T-helper 17 cell (primary cell): ENCODE measurements at places on chromosomes 13 and 19. TPM values are rescaled to one million over a fixed set of nuclear protein-coding genes. Genes with fewer than 3 reads are reported as not detected.

Gene PEG3
- not detected for total RNA-seq

DNA sequence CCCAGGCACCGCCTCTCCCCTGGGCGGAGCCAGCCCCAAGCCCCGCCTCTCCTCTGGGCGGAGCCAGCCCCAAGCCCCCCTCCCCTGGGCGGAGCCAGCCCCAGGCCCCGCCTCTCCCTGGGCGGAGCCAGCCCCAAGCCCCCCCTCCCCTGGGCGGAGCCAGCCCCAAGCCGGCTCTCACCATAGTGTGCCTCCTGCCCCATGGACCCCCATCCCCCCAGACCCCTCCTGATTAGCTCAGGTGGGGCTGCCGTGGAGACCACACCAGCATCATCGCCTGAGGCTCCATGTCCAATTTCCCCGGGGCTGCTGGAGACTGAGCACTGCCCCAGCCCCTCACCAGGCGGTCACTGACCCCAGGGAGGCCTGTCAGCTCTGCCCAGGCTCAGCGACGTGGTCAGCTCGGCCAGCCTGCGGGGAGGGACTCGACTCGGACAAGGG lies 4.2 kb upstream of the MADCAM1 start:
- no peak overlapping the region for H3K4me3 ChIP-seq
- no peaks in the 10 kb centered on the region for H3K27me3 ChIP-seq
- H3K4me1 ChIP-seq, result peaks cover 2% of the 10 kb centered on the region
- peak; percentile 52 for DNase-seq

Gene ZNF66
- total RNA-seq, result 8.9 TPM

DNA sequence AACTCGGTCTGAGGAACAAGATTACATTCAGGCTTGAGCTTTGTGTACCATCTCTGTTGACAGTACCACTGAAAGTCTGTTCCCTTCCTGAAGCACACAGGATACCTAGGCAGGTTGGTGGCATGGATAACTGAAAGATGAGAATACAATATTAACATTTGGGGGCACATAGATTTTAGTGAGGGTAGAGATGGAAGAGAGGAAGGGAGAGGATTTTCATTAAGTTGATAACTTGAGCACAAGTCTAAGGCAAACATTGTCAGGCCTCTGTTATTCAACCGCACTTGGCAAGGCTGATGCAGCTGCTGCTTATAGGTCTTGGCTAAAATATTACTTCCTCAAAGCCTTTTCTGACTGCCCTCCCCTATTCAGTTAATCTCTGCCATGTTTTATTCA lies 10.9 kb downstream of the MIR17HG start:
- H3K27ac ChIP-seq, result no peak overlapping the region
- no peaks in the 10 kb centered on the region for H3K27me3 ChIP-seq
- H3K4me1 ChIP-seq, result peaks cover 21% of the 10 kb centered on the region
- DNase-seq, result no peak

Gene FGF9
- total RNA-seq, result 1.1 TPM

Gene ZNF208
- total RNA-seq, result 10.5 TPM

GRCh38 chr19:48674921-48675824 lies 2.4 kb upstream of the NTN5 start:
- H3K27me3 ChIP-seq, result no peaks in the 10 kb centered on the region
- peaks cover 6% of the 10 kb centered on the region for H3K4me1 ChIP-seq
- no peak overlapping the region for H3K27ac ChIP-seq
- H3K4me3 ChIP-seq, result no peak overlapping the region

DNA sequence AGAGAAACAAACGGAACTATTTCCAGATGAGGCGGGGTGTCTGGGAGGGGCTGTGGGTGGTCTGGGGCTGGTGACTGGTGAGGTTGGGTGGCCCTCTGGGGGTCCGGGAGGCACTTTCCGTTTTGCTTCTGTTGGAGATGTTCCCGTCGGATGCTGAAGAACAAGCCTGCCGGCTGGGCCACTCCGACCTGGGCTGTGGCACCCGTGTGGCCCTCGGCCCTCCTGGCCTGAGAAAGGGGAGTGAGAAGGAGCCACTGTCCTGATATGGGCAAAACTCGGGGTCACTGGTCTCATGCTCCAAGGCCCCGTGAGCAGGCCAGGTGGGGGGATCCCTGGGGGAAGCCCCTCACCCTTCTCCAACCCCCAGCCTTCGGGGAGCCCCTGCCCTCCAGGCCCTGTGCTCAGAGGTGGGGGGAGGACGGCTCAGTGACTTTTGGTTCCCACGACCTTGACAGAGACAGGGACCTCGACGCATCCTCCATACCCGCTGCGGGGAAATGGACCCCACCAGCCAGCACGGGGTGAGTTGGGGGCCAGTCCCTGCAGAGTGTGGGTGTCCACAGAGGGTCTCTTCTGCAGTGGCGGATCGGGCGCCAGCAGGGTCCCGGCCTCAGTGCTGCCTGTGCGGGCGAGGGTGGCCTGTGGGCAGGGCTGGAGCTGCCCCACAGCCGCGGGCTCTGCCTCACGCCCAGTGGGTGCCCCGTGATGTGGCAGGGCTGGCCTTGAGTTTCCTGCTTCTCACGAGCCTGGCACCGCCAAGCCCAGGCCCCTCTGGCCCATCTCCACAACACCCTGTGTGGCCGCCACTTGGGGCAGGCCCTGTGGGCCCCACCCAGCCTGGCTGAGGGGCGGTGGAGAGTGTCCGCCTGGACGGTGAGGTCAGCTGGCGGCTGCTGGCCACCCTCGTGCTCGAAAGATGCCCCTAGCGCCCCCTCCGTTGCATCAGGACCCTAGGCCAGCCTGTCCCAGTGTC lies 4.4 kb upstream of the TBXA2R start:
- peaks cover 2% of the 10 kb centered on the region for H3K4me1 ChIP-seq
- no peak overlapping the region for H3K4me3 ChIP-seq
- H3K27ac ChIP-seq, result no peak overlapping the region
- no peaks in the 10 kb centered on the region for H3K36me3 ChIP-seq
- no peak for DNase-seq

GRCh38 chr19:49224879-49225278 lies 67.3 kb downstream of the TRPM4 start:
- H3K27ac ChIP-seq, result no peak overlapping the region
- H3K4me1 ChIP-seq, result peaks cover 6% of the 10 kb centered on the region

DNA sequence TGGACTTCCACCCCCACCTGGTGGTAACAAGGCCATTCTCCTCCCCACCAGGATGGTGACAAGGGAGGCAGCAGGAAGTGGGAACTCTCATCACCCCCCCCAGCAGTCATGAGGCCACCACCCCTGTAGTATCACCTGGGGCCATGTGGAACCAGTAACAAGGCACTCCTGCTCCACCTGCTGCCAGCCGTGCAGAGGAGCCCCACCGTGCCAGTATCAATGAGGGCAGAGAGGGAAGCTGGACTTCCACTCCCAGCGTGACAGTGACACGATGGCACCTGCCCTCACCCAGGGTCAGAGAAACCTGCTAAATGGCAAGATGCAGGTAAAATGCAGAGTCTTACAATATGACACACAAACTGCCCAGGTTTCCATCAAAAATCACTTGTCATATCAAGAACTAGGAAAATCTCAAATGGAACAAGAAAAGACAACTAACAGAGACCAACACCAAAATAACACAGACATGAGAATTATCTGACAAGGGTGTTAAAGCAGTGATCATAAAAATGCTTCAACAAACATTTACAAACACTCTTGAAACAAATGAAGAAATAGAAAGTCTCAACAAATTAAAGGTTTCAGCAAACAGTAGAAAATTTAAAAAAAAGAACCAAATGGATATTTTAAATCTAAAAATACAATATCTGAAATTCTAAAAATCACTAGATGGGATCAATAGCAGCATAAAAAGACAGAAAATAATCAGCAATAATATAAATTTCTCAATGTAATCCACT lies 9.1 kb upstream of the SPACA7 start:
- peaks cover 3% of the 10 kb centered on the region for H3K4me1 ChIP-seq
- H3K36me3 ChIP-seq, result no peaks in the 10 kb centered on the region
- no peak for DNase-seq
- H3K27ac ChIP-seq, result no peak overlapping the region
- peaks cover 5% of the 10 kb centered on the region for H3K27me3 ChIP-seq
- H3K4me3 ChIP-seq, result no peak overlapping the region

DNA sequence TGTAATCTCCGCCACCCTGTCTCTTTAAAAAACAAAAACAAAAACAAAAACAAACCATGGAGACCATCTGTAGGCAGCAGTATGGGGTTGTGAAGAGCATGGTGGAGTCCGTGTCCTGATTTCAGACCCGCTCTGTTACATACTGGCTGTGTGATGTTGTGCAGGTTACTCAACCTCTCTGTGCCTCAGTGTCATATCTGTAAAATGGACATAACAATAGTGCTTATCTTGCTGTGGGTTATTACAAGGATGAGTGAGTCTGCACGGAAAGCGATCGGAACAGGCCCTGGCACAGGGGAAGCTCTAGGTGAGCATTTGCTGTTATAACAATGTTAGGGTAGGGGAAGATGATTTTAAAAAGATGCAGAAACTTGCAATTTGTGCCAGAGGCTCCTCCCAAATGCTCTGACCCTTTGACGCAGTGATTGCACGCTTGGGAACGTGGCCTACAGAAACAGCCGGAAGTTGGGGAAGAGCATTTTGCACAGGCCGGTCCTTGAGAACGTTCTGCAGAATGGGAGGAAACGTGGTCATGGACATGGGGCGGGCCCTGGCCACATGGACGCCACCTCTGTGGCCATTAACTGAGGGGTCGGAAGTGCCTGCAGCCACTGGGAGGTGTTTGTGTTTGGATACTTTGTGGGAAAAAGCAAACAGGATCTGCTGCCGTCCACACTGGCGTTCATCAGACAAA lies 15.7 kb upstream of the SELENOW start:
- H3K4me1 ChIP-seq, result peaks cover 5% of the 10 kb centered on the region
- no peak overlapping the region for H3K4me3 ChIP-seq
- no peak for DNase-seq
- no peaks in the 10 kb centered on the region for H3K27me3 ChIP-seq
- peak overlapping the region; percentile 66 for H3K27ac ChIP-seq

DNA sequence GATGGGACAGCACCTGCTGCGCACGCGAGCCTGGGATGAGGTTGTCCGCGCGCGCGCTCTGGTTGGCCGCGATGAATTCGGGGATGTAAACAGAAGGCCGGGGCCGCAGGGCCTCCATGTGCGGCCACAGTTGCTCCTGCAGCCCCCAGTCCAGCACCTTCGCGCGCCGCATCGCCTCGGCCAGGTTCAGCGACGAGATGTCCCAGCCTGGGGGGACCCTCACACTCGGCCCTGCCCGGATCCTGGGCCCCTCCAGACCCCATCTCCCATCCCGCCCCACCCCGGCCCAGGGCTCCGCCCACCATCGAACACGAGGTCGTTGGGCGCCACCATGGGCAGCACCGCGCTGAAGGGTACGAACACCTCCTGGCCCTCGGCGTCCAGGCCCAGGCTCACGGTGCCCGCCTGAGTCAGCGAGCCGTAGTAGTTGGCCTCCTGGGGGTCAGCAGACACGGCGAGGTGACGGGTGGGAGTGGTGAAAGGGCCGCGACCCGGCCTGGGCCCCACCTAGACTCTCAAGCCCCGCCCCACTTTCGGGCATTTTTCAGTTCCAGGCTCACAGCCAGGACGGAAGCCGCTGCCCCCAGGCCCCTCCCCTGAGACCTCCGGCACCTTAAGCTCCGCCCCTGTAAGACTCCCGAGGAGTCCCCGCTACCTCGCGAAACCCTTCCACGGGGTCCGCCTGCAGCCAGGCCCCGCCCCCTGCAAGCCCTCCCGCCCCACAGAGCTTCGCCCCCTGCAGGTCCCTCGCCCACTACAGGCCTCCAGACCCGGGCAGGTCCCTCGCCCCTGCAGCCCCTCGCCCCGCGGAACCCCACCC lies 1.1 kb downstream of the ISYNA1 start:
- H3K4me1 ChIP-seq, result peaks cover 20% of the 10 kb centered on the region
- H3K27me3 ChIP-seq, result no peaks in the 10 kb centered on the region
- DNase-seq, result peak; percentile 65
- H3K27ac ChIP-seq, result no peak overlapping the region

Gene WDR88
- not detected for total RNA-seq

Gene CLIP3
- total RNA-seq, result 3.8 TPM

DNA sequence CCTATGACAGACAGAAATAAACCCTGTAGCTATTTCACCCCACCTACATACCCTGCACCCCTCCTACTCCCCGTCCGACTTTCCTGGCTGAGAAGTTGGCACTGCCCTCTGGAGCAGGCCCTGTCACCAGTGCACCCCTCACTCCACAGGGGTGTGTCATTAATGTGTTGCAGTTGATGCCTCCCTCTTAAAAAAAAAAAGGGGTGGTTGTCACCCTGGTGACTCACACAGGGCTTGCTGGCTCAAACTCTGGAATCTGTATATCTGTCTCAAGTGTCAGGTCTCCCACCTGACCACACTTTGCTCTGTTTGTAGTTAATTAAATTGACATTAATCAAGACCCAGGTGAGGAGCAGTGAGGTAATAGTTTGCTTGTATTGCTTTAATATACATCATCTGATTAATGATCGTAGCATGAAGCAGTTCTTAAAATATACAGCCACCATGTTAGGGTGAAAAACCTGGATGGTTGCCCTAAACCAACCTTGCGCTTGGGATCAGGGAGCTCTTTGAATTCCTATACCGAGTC lies 2.0 kb upstream of the GATAD2A start:
- peaks cover 37% of the 10 kb centered on the region for H3K4me1 ChIP-seq
- H3K27ac ChIP-seq, result peak overlapping the region; percentile 78
- peak overlapping the region; percentile 61 for H3K4me3 ChIP-seq
- DNase-seq, result no peak

DNA sequence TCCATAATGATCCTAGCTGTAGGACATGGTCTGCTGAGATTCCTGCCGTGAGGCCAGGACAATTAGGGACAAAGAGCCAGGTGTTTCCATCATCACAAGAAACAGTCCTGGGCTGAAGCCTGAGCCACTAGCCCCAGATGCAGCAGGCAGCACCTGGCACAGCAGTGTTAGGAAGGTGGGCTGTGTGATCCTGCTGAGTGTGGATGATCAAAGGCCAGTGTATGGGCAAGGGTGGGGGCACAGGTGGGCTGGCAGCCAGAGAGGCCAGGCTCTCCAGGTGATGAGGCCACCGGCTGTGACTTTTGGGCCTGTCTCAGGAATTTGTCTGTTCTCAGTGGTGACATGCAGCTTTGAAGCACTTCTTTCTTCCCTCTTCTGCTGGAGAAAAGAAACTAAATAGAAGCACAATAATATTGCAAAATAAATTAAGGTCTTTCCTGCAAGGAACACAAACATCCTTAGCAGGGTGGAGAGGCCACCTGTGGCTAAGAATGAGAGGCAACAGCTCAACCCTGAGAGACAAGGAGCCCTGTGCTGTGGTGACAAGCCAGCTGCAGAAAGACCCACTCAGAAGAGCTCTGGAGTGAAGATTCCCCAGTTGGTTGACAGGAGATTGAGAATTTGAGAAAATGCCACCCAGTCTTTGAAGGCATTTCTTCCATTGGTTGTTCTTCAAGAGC lies 127.6 kb downstream of the KATNAL1 start:
- H3K4me3 ChIP-seq, result no peak overlapping the region
- H3K27ac ChIP-seq, result peak overlapping the region; percentile 6
- H3K4me1 ChIP-seq, result no peaks in the 10 kb centered on the region
- no peaks in the 10 kb centered on the region for H3K27me3 ChIP-seq

DNA sequence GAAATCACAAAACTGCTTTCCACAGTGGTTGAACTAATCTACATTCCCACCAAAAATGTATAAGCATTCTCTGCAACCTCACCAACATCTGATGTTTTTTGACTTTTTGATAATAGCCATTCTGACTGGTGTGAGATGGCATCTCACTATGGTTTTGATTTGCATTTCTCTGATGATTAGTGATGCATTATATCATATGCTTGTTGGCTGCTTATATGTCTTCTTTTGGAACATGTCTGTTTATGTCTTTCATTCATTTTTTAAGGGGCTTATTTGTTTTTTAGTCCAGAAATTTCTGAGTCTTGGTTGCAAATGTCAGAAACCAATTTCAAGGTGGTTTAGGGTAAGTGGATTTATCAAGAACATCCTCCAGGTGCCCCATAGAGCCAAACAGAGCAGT lies 484.8 kb upstream of the TSHZ3 start:
- no peak for DNase-seq
- H3K27ac ChIP-seq, result no peak overlapping the region
- H3K36me3 ChIP-seq, result no peaks in the 10 kb centered on the region
- no peaks in the 10 kb centered on the region for H3K4me1 ChIP-seq
- H3K4me3 ChIP-seq, result no peak overlapping the region
